GOT3 (cell line): ENCODE measurements at places on chromosomes 1 and 21.

- no peak for DNase-seq
Measured at GRCh38 chr1:41394959-41395956, 34.0 kb downstream of the FOXO6 start.

- DNase-seq: no peak
Measured at GRCh38 chr21:24636696-24637095, 970.6 kb downstream of the MRPL39 start.

DNA sequence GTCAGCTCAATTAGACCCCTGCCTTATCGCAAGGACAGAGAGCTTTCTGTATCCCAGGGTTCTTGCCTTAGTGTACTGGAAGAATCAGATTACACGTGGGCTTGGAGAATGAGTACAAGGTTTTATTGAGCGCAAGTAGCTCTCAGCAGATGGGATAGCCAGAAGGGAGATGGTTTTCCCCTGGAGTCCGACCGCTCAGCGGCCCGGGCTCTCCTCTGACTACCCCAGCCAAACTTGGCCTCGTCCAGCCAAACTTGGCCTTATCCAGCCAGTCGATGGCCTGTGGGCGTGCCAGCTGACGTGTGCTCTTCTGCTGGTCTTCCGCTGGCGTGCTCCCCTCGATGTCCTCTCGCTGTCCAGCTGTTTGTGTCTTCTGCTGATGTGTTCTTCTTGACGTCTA is 136.9 kb downstream of the SYT14 start:
- DNase-seq: no peak

- no peak for DNase-seq
Measured at GRCh38 chr1:198628067-198628455, 10.8 kb upstream of the PTPRC start.

- DNase-seq: no peak
Measured at GRCh38 chr1:221182791-221183533, 303.7 kb downstream of the HLX start.

DNA sequence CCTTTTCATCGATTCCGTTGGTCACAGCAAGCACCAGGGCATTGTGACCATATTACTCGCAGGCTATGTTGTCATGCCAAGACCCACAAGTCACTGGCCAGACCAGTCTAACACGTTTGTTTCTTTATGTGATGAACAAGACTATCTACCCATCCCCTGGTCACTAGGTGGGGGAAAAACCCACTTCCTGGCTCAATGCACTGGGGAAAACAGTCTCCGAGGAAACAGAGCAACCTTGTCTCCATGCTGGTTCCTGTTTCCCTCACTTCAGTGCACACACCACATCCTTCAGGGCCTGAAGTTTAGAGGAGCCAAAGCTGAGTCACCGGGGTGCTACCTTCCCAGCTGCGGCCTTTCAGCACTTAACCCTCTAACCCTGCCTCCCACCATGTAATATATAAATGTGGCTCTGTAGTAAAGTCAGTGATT is 20.9 kb downstream of the ERICH3 start:
- DNase-seq: no peak

GRCh38 chr1:235500971-235501540 is 3.2 kb downstream of the B3GALNT2 start:
- no peak for DNase-seq

DNA sequence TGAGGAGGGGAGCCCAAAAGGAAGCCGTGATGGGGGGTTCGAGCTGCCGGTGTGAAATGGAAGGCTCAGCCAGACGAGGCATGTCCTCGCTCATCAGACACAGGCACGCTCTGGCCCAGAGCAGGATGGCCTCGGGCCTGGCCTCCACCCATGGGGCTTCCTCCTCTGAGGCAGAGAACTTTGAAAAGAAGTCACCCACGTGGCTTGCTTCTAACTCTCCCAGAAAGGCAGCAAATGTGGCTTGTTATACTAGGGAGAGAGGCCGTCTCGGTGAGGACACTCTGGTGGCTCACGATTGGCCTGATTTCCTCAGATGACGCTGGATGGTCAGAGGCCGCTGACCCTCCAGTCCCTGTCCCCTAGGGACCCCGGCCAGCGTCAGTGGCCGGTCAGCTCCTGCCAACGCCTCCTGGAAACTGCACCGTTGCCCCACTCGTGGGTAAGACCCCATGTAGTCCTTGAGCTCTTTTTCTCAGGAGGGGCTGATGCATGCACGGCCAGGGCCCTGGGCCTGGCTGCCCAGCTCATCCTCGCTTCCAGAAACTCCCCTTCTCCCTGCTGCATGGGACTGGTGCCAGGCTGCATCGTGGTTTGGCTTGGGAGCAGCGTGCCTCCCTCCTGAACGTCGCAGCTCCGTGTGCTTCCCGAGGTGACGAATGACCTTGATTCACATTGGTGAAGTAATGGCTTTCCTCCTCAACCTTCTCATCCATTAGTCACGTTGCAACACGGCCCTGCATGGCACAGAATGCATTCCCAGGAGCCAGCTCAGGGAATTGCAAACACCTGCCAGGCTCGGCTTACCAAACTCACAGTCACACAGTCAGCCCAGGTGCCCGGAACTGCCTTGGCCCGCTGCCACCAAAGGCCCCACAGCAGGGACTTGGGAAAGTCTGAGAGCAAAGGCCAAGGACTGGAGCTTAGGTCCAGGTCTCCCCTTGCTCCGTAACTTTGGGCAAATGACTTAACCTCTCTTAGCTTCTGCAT is 58.8 kb downstream of the TOMM20 start:
- DNase-seq: no peak
